ENCODE measurements at places on chromosomes 1 and 21. TPM values are rescaled to one million over a fixed set of nuclear protein-coding genes. Genes with fewer than 3 reads are reported as not detected.
A peak's percentile ranks its signal among the peaks of the same experiment; 100 is the strongest.

TNFRSF4 gene
- not detected for total RNA-seq

NCF2 gene
- 96.4 TPM for total RNA-seq

GRCh38 chr1:22412932-22413727, 38.5 kb upstream of the ZBTB40 start:
- DNase-seq: peak; percentile 59

GRCh38 chr21:38821959-38822682, 16.4 kb downstream of the ETS2 start:
- DNase-seq: no peak

GRCh38 chr1:20616847-20617487, 16.3 kb upstream of the PINK1 start:
- no peak for DNase-seq

- DNase-seq: peak; percentile 89
These were observed 57.6 kb downstream of the LDLRAD2 start for GRCh38 chr1:21869620-21870121.

GRCh38 chr1:99527545-99527944, 118.4 kb upstream of the PALMD start:
- no peak for DNase-seq

DNA sequence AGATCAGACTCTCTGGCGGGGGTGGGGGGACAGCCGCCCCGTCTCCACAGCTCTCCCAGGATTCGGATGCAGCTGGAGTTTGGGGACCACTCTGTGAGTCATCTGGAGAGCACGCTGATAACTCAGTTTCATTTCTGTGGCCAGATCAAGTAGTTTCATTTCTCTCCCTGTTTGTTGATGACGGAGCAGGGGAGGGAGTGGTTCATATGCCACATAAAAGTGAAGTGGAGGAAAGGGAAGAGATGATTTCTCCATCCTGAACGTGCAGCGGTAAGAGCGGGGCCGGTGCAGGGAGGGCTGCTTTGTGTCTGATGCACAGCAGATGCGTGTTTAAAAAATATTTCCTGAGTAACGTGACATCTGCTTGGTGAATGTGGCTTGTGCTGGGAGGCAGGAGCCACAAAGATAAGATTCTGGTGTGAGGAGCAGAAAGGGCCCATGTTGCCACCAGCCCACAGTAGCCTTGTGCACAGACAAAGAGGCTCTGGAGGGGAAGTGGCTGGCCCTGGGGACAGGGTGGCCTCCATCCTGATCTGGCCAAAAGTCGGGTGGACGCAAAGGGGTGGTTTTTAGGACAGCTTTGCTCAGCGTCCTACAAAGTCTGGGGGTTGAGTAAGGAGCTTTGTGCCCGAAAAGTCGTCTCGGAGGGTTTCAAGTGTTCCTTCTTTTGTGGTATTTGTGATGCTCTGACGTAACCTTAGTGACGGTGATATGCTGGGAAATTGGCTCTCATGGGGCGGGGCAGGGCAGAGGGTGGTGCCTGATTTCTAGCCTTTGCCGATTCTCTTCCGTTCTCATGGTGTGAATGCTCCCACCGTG, at the start of gene MX2:
MX2 (plus strand) TSS at position 242 of the 819 bp plus-strand sequence. CDS start 14,880 bp downstream, outside the sequence.
- peak; percentile 55 for DNase-seq

DNA sequence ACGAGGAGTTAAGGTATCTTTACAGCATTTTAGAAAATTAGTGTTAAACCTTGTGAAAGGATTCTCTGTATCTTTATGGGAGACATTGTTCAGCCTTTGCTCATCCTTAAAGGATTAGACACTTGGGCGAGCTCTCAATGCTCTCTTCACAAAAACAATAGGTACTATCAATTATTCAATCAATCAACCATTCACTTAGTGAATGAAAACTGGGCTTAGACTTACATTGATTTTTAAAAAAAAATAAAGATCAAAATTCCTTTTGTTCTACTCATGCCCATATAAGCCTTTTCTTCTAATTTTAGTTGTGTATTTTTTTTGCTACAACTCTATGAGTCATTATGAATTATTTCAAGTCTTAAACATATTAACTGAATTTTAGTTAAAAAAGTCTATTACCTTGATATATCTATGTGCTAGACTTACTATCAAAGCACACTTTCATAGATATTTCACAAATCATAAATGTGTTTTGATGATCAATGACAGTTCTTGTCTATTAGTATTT, 181.2 kb downstream of the DPYD start:
- no peak for DNase-seq

DNA sequence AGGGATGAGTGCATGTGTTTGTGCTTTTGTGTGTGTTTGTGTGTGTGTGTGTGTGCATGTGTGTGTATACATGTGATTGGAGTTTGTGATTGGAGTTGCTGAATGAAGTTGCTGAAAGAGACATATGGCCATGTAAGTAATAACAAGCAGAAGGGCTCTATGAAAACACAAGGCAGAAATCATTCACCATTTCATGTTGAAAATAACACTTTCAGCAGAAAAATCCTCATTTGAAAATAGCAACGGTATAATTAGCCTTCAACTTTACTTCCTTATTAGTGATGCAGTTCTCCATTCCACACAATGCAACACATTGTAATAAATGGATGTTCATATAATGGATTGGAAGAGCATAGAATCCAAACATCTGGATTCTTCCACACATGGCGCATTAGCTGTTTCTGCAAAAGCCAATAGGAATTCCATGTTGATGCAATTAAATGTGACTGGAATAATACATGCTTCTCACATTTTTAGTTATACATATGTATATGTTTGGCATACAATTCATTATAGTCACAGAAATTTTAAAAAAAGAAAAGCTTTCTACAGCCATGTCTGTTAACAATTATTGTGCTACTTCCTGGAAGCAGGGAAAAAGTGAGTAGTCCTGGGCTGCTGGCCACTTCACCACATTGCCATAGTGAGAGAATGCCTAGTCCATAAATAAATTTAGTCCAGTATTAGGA, 538.0 kb downstream of the LTN1 start:
- no peak for DNase-seq
